CD4-positive, alpha-beta T cell treated with Interleukin-17A for 1 hour (primary cell): ENCODE measurements at places on chromosomes 2 and 18.

- no peak for DNase-seq
Observed at GRCh38 chr2:100789361-100789760, 30.6 kb upstream of the NPAS2 start.

GRCh38 chr2:186853951-186854350 lies 5.0 kb upstream of the ZSWIM2 start:
- no peak for DNase-seq

- no peak for DNase-seq
Observed at GRCh38 chr2:120983344-120983743, 247.7 kb downstream of the GLI2 start.

- DNase-seq, result no peak
Observed at GRCh38 chr2:178542569-178542968, 62.3 kb downstream of the PLEKHA3 start.

- no peak for DNase-seq
Observed at GRCh38 chr2:120310136-120310535, 35.8 kb upstream of the INHBB start.

DNA sequence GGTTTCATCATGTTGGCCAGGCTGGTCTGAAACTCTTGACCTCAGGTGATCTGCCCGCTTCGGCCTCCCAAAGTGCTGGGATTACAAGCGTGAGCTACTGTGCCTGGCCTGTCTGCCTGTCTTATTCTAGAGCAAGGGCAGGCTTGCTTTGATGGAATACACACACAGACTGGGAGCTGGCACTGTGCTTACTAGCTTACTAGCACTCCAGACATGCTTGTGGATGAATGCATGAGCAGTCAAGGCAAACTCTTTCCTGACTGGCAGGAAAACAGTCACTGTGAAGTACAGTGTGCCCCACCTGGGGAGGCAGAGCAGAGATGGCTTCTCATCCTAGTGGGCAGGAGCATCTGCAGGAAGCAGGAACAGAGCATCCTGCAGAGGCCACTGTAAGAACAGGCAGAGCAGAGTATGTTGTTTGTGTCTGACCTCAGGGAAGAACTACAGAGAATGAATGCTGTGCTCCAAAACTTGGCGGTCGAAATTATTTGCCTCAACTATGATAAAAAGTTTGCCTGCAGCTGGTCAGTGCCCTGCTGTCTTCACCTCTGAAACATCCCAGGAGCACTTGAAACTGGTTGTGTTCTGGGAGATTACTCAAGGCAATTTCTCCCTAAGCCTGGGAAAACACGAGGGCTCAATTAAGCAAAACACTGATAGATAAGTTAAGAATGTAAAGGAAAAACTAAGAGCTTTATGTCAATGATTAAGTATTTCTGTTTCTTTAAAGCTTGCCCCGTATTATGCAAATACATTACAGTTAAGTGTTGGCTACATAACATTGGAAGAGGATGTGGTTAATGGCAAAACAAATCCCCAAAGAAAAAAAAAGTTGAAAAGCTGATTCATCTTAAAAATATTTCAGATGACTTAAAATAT lies 102.4 kb downstream of the VAPA start:
- DNase-seq, result no peak

GRCh38 chr2:70516596-70516995 lies 37.0 kb downstream of the TGFA start:
- DNase-seq, result no peak

- DNase-seq, result peak; percentile 89
Observed at GRCh38 chr2:233331536-233331935, 22.8 kb upstream of the DGKD start.

DNA sequence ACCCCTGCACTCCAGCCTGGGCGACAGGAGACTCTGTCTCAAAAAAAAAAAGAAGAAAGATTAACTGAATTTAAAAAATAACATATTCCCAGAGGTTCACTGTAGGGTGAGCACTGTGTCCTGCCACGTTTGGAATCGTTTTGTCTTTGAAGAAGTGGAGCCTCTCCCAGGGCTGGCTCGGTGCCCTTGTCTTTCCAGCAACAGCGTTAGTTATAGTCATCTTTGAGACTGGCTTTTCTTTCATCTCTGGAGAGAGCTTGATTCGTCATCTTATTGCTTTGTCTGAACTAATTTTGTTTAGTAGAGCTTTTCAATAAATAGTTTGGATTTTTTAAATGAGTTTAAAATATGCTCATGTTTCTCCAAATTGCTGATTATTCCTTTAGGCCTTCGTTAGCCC lies 50.5 kb downstream of the IMPA2 start:
- no peak for DNase-seq

DNA sequence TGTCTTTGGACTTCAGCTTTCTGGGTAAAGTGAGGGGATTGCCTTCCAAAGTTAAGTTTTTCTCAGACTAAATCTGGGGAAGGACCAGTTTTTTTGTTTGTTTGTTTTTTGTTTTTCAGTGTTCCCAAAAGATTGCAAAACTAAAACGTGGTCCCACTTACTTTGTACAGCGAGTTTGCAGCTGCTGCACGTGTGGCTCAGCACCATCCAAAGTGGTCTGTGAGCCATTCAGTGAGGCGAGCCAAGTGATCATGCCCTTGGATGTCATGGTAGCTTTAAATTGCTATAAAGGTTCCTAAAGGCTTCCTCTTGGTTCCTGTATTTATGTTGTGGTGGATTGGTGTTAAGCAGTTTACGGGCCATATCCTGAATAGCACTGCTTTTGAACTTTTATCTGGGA lies 23.0 kb downstream of the TET3 start:
- DNase-seq, result no peak

GRCh38 chr2:220053919-220054318 lies 426.5 kb downstream of the SLC4A3 start:
- DNase-seq, result no peak

DNA sequence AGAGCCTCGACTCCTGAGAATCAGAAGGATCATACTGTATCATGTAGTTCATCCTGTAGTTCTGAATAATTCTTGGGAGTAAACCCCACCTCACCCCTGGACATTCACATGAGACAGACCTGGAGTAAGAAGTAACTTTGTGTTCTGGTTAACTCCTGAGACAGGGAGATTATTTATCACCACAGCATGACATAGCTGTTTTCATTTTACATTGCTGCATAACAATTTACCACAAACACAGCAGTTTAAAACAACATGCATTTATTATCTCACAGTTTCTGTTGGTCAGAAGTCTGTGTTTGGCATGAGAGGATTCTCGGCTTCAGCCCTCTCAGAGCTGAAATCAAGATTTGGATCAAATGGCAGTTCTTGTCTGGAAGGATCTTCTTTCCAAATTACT lies 855.8 kb upstream of the FANCL start:
- DNase-seq, result no peak

DNA sequence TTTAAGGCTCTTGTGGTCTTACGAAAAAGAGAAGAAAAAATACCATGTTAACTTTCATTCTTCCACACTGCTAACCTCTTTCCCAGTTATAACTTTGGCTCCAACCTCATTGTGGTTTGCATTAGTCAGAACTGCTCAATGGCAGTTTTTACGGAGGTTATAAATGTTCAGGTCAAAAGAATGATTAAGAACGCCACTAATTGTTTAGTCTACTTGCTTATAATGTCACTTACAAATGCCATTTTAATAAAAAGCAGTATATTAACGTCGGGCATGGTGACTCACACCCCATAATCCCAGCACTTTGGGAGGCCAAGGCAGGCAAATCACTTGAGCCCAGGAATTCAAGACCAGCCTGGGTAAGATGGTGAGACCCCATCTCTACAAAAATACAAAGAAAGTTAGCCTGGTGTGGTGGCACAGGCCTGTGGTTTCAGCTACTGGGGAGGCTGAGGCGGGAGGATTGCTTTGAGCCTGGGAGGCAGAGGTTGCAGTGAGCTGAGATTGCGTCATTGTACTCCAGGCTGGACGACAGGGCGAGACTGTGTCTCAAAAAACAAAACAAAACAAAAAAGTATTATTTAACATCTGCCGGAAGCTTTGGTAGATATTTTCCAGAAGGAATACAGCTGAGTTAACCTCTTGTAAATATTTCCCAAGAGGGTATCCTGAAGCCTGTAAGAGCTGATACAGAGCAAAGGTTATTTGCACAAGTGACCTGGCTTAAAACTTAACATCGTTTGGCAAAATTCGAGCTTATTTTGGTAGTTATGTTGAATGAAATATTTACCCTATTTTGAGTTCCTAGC lies 5.1 kb downstream of the AGPS start:
- DNase-seq, result no peak

DNA sequence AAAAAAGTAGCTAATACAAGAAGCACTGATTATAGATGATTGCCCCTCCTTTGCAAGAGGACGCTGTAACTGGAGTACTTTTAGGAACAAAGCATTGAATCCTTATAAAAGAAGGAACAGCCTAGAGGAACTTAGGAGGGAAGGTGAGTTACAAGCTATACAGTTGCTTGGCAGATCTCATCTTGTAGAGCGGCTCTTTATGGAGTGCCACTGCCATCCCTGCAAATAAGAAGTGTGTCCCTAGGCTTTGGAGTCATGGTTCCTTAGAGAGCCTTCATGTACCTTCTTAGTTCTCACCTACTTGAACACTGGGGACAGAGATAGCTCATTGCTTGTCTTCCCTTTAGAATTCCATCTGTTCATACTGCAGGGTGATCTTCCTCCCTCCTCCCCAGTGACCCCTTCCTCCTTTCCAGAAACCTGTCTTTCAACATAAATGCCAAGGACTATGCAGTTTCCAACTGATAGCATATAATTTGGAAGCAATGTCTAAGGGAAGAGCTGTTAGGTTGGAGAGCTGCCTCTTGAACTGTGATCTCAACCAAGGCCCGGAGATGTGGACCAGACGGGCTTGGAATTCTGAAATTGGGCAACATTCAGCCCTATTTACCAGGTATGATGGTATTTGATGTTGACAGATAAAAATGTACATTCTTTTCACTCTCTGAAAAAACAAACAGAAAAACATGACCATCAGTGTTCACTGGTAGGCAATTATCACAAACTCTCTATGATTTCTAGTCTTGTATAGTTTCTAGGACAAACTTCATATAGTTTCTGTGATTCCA lies 7.5 kb downstream of the FMNL2 start:
- DNase-seq, result no peak

GRCh38 chr2:69089266-69089665 lies 76.3 kb downstream of the ANTXR1 start:
- no peak for DNase-seq

DNA sequence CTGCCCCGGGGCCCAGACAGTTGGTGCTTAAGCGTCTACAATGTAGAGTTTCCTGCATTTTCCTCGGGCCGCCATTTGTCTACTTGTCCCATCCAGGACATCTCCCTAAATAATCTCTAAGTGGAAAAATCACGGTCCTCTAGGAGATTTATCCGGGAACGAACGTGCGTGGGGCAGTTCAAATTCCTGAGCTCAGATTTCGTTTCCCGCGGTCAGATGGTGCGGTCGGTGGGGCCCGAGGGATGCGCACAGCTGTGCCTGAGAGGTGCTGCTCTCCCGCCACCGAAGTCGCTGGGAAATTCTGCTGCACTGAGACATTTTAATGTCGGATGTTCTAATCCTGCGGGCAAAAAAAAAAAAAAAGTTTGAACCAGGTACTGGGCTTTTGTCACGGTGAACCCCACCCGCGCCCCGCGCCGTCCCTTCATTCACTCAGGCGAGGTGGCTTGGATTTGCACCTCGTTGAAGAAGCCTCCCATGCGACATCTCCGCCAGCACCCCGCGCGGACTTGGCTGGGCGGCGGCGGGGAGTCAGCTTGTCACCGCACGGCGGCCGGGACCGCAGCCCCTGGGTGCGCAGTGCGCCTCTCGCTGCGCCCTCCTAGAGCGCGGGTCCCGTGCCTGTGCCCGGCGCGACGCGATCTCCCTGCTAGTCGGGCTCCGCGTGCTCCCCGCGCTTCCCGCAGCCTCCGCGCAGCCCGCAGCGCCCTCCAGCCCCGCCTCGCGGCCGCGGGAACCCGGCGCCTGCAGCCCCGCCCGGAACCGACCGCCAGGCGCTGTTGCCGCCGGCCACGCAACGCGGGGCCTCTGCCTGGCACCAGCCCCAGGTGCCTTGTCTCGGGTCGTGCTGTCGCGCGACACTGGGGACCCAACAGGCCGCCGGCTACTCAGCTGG lies 191.9 kb upstream of the TCF4 start:
- no peak for DNase-seq

DNA sequence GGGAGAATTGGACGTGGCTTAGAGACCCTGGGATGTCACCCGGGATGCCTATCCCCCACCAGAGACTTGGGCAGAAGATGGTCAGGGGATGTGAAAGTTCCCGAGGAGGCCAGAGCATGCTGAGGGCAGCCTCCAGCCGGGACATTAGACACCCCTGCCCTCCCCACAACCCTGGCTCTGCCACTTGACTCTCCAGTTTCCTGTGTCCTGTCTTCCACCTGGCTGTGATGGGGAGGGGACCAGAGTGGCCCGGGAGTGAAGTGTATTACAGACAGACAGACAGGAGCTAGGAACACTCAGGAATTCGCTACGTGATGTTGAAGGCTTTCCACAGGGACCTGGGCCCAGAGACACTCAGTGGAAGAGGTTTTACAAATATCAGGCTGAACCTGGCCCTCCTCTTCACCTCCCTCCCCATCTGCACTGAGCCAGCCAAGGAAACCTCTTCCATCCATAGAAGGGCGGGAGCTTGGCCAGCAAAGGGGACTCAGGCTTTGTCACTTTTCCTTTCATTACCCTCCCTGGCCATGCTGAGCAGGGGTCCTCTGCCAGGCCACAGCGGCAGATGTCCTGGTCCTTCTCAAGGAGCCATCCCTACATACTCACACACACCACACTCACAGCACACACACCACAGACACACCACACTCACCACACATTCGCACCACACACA lies 60.7 kb downstream of the SDC1 start:
- no peak for DNase-seq

GRCh38 chr2:124838406-124838805 lies 813.3 kb downstream of the CNTNAP5 start:
- DNase-seq, result no peak

DNA sequence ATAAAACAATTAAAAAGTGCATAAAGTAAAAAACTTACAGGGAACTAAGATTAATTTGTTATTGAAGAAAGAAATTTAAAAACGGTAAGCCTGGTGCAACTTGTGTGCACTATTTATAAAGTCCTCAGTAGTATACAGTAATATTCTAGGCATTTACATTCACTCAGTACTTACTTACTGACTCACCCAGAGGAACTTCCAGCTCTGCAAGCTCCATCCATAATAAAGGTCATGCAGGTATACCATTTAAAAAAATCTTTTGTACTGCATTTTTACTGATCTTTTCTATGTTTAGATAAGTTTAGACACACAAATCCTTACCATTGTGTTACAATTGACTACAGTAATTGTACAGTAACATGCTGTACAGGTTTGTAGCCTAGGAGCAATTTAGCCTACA lies 51.5 kb upstream of the NXPH2 start:
- DNase-seq, result no peak

DNA sequence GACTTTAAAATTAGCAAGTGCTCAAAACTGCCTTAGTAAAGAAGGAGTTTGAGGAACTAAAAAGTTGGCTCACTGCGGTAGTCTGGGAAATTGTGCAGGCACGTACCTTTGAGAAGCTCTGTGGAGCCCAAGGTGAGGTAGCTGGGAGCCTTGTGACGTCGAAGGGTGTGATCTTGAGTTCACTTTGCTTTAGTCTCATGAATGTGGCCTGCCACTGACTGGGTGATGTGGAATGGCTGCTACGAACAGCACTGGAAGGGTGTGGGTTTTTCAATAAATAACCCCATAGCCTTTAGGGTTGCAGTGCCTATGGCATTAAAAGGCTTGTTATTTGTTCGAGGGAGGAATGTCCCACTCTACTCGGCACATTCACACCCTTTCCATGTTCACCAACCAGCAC lies 312.3 kb downstream of the PRKCE start:
- DNase-seq, result no peak
